ENCODE measurements at places on chromosomes 13 and 19.

GRCh38 chr19:10617409-10618121 is 7.8 kb upstream of the SLC44A2 start:
- no peak for DNase-seq

GRCh38 chr13:98174307-98174706 is 2.8 kb downstream of the RNF113B start:
- DNase-seq: no peak

- no peak for DNase-seq
Measured at GRCh38 chr13:45872566-45872965, 21.0 kb upstream of the SIAH3 start.

- DNase-seq: peak; percentile 48
Measured at GRCh38 chr19:50427997-50428425, 4.7 kb upstream of the MYBPC2 start.

DNA sequence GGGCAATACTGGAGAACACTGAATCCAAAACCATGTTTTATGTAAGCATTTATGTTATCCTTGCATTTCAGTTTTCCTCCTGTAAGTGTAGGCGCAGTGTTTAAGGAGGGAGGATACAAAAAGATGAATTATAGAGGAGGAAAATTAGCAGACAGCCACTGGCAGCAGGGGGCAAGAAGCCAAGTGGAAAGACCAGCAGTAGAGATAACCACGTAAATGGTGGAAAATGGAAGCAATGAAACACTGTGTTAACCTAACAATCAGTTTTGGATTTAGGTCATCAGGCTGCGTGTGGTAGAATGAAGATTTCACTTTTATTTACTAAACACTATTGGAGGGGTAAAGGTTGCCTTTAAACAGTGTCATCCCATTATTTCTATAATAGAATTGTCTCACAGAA is 447.3 kb downstream of the GPC6 start:
- no peak for DNase-seq

DNA sequence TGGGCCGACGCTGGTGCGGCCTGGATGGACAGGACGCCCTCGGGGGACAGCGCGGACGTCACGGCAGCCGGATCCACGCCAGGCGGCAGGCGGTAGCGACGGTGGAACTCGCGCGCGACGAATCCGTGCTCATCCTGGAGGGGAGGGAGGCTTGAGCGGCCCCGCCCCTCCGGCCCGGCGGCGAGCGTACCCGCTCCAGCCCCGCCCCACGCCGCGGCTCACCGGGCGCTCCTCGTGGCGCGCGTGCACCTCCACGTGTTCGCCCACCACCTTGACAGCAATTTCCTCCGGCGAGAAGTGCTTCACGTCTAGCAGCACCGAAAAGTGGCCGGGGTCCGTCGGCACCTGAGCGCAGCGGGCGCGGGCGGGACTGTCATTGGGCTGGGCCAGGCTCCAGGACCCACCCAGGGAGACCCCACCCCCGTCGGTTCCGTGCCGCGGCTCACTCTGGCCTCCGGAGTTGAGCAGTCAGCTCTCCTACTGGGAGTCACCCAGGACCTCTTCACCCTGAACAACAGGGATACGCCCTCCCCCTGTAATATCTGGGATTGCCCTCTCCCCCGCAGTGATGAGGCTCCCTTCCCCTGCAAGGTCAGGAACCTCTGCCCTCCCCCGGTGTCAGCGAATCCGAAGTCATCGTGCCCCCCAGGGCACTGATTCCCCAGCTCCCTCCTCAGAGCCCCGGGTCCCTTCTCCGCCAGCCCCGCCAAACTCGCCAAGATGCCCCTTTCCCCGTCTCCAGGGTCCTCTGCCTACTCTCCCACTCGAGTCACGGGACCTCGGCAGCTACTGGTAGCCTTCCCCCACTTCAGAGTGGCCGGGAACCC is 1.1 kb downstream of the HSPB6 start:
- no peak for DNase-seq

DNA sequence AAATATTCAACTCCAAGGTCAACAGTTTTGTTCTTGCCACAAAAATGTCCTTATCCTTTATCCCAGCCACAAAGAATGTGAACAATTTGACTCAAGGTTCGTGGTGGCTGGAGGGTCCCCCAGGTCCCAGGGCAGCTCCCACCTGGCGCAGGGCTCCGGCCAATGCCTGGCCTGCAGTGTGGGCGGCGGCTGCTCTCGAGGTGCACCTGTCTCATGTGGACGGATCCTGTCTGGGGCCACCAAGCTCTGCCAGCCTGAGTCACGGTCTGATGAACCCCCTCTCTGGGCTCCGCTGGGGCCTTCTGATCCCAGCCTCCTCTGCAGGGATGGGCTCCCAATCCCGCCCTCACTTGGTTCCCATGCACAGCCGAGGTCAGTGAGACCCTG is 49.4 kb downstream of the GAS6 start:
- DNase-seq: no peak
